T-helper 1 cell (primary cell): ENCODE measurements at places on chromosomes 3 and 15.

DNA sequence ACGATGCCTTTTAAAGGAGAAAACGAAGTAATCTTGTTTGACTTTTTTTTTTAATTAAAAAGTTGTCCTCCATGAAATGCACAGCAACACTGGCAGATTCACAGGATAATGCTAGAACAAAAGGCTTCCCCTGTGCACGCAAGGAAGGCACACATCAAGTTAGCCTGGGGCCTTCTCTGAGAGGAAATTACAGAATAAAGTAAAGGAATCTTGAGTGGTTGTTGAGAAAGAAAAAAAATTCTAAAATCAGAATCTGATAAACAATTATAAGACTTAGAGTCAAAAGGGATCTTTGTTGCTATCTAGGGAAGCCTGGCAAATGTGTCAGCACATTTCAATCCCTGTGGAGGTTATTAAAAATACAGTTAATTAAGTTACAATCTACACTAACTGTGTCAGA, 946.0 kb downstream of the IGSF11 start:
- DNase-seq: no peak

- DNase-seq: no peak
These were observed 127.1 kb downstream of the FMN1 start for GRCh38 chr15:33067456-33067855.

DNA sequence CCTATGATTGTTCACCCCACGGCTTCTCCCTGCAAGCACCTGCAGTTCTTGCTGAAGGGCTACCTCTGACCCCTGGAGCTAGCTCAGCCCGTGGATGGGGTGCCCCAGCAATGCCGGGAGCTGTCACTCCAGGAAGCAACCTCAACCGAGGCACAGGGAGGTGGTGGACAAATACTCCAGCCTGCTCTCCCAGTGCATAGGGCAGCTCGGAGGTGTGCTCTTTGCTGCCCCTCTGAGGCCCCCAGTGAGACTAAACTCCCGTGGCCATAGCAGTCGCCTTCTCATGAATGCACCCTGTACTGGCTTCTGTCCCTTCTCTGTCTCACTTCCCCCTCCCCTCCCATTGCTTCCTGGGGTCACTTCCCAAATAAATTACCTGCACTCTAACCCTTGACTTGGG, 48.5 kb downstream of the LINGO1 start:
- no peak for DNase-seq

DNA sequence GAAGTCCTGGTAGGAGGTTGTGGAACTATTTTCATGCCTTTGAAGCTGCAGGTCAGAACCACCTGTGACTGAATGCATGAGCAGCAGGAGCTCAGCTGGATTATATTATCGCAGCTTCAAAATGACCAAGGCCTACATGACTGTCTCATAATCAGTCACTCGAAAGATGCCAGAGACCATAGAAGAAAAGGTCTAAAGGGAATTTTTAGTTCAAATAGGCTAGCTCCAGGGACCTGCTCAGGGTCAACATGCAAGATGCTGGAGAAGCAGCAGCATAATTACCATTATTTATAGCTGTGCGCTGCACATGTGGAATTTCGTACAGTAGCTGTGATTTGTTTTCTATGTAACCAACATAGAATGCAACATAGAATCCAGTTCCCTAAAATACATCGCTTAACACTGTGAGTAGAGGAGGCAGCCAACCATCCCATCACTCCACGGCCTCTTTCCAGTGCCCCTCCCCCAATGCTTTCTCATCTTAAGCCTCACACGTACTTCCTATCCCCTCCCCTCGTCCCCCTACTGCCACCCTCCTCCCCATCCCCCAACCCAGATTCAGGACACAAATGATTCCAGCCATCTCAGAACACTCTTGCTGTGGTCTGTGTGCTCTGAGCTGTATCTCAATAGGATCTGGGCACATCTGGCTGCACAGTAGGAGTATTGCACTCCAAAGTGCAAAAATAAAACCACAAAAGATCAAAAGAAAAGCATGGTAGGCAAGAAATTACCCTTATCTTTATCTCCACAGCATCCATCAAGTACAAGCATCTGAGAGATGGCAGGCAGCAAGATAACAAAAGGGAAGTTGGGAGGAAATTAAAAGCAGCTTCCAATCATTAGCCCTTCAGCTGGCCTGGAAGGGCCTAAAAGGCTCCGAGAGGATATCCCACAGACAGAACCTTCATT, 352.8 kb upstream of the SEMA6D start:
- DNase-seq: no peak

DNA sequence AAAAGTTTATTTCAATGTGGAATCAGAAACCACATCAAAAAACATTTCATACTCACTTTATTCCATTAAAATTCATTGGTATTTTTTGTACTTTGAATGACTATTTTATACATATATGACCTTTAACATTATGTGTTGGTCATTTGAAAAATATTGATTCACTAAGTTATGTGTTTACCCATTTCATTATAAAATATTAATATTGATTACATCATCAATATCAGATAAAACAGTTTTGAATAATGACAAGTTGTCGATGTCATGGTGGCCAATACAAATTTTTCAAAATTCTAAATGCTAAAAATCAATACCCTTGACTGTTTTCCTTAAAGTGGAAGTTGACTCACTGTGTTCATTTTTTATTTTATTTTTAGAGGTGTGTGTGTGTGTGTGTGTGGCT, 239.7 kb upstream of the ROBO1 start:
- no peak for DNase-seq

GRCh38 chr3:40108643-40109042, 200.9 kb upstream of the EIF1B start:
- no peak for DNase-seq
